GM06990 (cell line): ENCODE measurements at places on chromosomes 4 and X.

DNA sequence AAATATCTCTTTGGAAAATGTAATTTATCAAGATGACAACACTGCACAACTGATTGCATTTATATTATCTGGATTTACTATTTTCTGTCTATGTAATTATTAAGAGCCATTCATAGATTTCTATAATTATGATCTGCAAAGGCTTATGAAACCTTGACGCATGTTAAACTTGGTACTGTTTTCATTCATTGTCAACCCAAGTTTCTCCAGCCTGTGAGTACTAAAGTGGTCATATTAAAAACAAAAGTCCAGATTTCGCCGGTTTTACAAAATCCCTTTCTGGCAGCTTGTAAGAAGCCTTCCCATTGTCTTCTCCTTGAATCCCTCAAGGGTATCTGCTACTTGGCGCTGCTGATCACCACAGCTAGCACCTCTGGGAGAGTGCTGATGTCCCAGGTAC lies 19.7 kb upstream of the GRPR start:
- peak; percentile 42 for DNase-seq

- DNase-seq = no peak
Observed at GRCh38 chr4:69408451-69408850, 87.3 kb downstream of the UGT2B4 start.

DNA sequence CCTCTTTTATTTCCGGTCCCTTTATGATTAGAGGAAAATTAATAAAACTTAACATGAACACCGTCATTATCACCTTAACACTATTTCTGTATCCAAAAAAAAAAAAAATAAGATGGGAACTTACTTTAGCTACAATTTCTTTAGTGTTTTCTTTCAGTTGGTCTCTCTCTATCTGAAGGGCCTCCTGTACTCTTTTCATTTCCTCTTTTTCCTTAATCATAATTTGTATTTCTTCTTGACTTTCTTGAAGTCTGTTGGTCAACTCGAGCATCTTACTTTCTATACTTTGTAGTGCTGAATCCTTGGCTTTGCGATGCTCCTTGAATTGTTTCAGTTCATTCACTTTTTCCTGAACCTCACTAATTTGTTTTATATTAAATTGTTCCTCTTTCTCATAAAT lies 45.3 kb upstream of the BDH2 start:
- DNase-seq = no peak

DNA sequence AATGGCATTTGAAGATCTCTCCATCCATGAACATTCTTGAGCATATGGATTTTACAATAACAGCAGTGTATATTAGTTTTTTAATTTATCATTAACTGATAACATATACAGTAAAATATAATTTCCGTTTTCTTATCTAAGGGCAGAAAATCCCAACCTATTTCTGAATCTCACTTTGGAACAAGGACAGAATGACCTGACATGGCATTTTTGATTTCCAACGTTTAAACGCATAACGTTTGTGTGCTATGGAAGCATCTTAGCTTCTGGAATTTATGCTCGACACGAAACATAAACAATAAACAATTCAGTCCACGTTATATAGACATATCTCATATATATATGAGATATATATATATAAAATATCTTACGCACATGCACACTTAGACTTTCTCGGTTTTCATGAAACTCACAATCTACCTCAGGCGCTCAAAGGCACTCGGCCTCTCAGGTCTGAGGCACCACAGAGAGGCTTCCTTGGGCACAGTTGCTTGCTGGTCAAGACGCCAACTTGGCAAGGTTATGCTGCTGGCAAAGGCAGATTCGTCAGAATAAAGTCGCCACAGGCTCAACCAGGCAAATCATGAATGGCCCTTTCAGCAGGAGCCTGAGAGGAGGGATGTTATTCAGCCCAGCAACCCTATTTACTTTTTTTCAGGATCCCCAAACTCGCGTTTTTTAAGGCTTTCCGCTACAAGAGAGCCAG lies 1.0 kb upstream of the UGT8 start:
- DNase-seq = no peak

DNA sequence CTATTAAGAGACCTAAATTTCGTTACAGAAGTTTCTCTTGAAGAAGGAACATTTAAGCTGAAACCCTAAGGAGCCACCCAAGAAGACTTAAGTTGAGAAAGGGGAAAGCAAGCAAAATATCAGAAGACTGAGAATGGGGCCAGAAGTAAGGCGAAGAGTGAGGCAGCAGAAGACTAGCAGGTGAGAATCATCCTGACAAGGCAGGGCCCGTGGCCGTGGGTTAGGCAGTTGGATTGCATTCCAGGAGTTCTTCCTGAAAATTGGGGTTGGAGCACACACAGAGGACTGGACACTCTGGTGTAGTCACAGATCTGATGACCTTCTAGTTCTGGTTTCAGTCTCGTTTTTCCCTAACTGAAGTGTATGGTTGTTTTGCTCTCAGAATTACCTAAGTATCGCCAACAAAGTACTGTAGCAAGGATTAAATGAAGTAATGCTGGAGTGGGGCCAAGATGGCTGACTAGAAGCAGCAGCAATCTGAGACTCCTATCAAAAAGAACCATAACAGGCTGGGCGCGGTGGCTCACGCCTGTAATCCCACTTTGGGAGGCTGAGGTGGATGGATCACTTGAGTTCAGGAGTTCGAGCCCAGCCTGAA lies 94.4 kb upstream of the GUCY1A1 start:
- DNase-seq = no peak

DNA sequence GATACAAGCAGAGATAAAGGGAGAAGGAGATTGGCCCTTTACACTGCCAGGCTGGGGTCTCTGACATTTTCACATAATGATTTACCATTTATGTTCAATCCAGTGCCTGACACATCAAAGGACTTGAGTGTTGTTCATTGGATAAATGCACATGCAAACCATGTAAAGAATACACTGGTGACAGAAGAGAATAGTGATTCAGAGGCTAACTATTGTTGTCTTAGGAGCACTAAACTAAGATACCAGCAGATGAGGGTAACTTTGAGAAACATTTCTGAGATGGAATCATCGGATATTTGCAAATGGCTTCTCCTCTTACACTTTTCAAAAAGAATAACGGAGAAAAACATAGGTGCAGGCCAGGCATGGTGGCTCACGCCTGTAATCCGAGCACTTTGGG lies 67.3 kb upstream of the HHIP start:
- DNase-seq = no peak

- DNase-seq = no peak
Observed at GRCh38 chr4:86948276-86948675, 13.5 kb downstream of the AFF1 start.

DNA sequence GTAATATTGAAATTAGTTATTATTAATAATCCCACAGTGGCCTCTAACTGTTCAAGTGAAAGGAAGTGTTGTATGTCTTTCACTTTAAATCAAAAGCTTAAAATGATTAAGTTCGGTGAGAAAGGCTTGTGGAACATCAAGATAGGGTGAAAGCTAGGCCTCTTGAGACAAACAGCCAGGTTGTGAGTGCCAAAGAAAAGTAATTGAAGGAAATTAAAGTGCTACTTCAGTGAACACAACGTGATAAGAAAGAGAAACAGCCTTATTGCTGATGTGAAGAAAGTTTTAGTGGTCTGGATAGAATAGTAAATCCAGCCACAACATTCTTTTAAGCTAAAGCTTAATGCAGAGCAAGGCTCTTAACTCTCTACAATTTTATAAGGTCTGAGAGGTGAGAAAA lies 42.6 kb upstream of the IL13RA2 start:
- no peak for DNase-seq

DNA sequence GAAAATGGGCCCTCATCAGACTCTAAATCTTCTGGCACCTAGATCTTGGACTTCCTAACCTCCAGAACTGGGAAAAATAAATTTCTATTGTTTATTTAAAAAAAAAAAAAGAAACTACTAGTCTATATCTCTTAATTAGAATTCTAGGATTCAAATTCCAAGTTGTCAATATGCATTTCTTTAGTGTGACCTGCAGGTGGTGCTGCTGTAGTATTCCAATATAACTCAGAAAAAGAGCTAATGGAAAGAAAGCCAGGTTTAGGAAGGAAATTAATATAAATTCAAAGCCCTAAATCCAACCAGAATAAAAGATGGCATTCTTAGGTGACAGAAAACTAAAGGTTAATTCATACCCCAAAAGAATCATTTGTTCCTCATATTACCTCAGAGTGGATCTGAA lies 80.0 kb upstream of the NALF2 start:
- no peak for DNase-seq

GRCh38 chr4:13849778-13850177 lies 222.3 kb upstream of the BOD1L1 start:
- DNase-seq = no peak

DNA sequence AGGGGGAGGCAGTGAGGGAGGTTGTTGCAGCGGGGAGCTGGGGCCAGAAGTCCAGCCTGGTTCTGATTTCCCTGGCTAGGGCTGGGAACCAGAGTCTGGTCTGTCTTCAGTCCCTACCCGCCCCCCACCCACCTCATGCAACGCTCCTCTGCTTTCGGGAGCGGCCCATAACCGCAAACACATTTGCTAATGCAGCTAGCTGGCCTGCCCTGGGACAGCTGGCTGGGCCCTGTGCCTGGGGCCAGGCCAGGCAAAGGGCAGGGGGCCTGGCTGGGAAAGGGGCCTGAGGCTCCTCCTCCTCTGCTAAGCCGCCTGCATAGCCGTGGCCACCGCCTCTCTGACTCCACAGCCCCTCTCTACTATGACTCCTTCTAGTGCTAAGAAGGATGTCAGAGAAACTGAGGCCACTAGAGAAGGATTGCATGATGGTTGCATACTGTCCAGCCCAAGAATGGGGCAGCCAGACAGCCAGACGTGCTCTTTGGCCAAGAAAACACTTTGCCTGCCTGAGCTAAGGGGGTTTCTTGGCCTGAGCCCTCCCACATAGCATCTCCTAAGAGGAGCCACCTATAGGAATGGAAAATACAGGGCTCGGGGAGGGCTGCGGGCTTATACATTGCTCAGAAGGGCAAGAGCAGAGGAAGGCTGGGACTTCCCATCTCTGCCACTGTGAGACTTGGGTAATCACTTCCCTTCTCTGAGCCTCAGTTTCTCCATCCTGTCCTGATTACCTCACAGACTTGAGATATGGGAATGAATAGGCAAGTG lies 76.9 kb downstream of the PJA1 start:
- no peak for DNase-seq

GRCh38 chrX:15645266-15645665 lies 19.3 kb downstream of the CLTRN start:
- no peak for DNase-seq

- no peak for DNase-seq
Observed at GRCh38 chr4:138458751-138459150, 216.6 kb upstream of the SLC7A11 start.
